ENCODE measurements at places on chromosomes 3 and 15. TPM values are rescaled to one million over a fixed set of nuclear protein-coding genes. Genes with fewer than 3 reads are reported as not detected.

DNA sequence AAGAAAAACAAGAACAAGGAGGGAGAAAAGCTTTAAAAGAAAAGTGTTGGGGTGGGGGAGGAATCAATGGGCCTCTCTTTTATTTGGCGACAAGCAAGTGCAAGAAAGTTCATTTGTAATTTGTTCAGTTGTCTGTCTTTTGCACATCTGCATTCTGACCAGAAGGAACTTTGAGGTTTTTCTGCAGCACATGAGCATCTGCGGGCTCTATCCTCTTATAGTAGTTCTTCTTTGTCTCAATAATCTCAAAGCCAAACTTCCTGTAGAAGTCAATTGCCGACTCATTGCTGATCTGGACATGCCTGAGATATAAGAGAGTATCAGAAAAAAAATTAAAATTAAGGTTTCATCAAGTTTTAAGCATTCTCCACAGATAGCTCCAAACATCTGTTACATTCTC lies 24.4 kb downstream of the NAA50 start:
- no peak overlapping the region for H3K4me3 ChIP-seq
- peaks cover 6% of the 10 kb centered on the region for H3K4me1 ChIP-seq
- H3K27ac ChIP-seq, result no peak overlapping the region
- DNase-seq, result no peak

- no peaks in the 10 kb centered on the region for H3K4me1 ChIP-seq
- peaks cover 19% of the 10 kb centered on the region for H3K36me3 ChIP-seq
- H3K4me3 ChIP-seq, result no peak overlapping the region
- no peak overlapping the region for H3K27ac ChIP-seq
These were observed 201.6 kb downstream of the EDEM1 start for GRCh38 chr3:5389057-5389456.

The WDR93 gene
- not detected for total RNA-seq

The LOXL1 gene
- 12.3 TPM for total RNA-seq

DNA sequence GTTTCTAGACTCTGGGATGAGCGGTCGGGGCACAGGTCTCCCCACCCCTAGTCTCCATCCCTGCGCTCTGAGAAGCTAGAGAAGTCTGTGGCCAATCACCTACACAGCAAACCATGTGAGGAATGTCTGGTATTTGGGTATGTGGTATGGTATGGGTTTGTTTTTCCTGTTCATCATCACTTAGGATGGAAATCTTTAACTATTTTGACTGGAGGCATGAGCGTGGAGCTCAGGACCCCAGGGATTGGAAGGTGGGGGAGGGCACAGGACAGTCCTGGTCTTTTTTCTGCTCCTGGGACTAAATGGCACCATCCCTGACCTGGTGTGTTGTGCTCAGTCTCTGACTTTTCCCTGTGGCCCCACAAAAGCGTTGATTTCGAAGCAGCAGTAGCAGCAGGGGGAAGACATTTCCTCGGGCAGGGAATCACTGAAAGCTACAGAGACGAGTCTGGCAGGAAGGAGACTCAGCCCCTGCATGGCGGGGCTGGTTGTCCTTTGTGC lies 191.7 kb upstream of the TPM1 start:
- no peaks in the 10 kb centered on the region for H3K36me3 ChIP-seq
- no peak overlapping the region for H3K4me3 ChIP-seq
- no peaks in the 10 kb centered on the region for H3K27me3 ChIP-seq
- peaks cover 67% of the 10 kb centered on the region for H3K4me1 ChIP-seq
- peak overlapping the region; percentile 98 for H3K27ac ChIP-seq

Measured in WTC11 (cell line).